ENCODE measurements at places on chromosomes 5 and 9. TPM values are rescaled to one million over a fixed set of nuclear protein-coding genes. Genes with fewer than 3 reads are reported as not detected.

The NIPAL4 gene
- polyA plus RNA-seq = 0.20 TPM

The C5orf46 gene
- not detected for polyA plus RNA-seq

The ADAMTS2 gene
- polyA plus RNA-seq = 25.8 TPM

The COL23A1 gene
- not detected for polyA plus RNA-seq

The C9orf50 gene
- 0.26 TPM for polyA plus RNA-seq

The TNFSF8 gene
- polyA plus RNA-seq = not detected

The TRIM36 gene
- 0.06 TPM for polyA plus RNA-seq

The PCDHA5 gene
- not detected for polyA plus RNA-seq

The PDE6A gene
- not detected for polyA plus RNA-seq

The ENTPD2 gene
- not detected for polyA plus RNA-seq

The SAXO1 gene
- 0.01 TPM for polyA plus RNA-seq

The CCL27 gene
- polyA plus RNA-seq = not detected

The PIP5KL1 gene
- 1.2 TPM for polyA plus RNA-seq

The PCDHB8 gene
- 0.25 TPM for polyA plus RNA-seq

The CXXC5 gene
- polyA plus RNA-seq = 21.3 TPM

The ADCY2 gene
- polyA plus RNA-seq = not detected

The ANKRD34B gene
- not detected for polyA plus RNA-seq

The TLN1 gene
- polyA plus RNA-seq = 224 TPM

The CYLC2 gene
- polyA plus RNA-seq = not detected

The TEX53 gene
- not detected for polyA plus RNA-seq

The GALNT12 gene
- polyA plus RNA-seq = 4.2 TPM
